ENCODE measurements at places on chromosomes 3 and 15.

DNA sequence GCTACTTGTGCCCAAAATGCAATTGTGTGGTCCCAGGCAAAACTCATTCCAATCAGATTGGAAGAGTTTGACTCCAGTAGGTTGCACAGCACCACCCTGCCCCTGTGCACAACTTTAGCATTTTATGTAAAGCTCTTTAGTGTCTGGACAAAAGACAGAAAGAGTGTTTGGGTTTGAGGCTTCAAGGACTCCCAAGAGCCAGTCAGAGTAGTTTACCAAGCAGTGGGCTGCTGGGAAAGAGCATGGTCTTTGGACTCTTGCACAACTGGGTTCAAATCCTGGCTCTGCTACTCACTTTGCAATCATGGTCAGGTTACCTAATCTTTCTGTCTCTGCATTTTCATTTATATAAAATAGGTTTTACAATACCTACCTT lies 75.8 kb upstream of the UMPS start:
- DNase-seq, result no peak

- no peak for DNase-seq
Observed at GRCh38 chr15:34782901-34783300, 12.4 kb downstream of the ACTC1 start.

DNA sequence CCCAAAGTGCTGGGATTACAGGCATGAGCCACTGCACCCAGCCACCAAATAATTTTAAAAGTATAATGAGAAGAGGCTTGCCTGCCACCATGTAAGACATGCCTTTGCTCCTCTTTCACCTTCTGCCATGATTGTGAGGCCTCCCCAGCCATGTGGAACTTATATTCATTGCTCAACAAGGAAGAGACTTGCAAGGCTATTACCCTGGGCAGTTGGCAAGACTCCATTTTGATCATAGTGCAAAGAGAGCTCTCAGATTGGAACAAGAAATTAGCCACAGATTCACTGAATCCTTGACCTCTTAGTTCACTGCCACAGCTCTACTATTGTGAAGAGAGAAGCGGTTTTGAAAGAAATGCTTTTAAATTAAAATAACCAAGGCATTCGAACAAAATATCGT lies 6.1 kb downstream of the SCAP start:
- DNase-seq, result no peak

DNA sequence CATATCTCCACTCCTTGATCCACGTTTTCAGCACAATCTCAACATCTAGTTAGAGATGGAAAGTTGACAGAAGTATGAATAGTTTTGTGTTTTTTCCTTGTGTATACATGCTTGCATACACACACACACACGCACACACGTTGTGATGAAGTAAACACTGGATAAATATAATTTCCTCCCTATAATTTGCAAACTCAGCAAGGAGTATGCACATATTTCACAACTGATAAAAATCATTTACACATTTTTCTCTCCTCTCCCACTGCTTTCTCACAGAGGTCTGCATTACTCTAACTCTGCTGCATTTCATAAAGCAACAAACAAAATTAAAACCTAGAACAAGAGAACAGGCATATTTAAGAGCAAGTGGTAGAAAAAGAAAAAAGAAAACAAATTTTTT lies 320.9 kb downstream of the ERC2 start:
- DNase-seq, result no peak

DNA sequence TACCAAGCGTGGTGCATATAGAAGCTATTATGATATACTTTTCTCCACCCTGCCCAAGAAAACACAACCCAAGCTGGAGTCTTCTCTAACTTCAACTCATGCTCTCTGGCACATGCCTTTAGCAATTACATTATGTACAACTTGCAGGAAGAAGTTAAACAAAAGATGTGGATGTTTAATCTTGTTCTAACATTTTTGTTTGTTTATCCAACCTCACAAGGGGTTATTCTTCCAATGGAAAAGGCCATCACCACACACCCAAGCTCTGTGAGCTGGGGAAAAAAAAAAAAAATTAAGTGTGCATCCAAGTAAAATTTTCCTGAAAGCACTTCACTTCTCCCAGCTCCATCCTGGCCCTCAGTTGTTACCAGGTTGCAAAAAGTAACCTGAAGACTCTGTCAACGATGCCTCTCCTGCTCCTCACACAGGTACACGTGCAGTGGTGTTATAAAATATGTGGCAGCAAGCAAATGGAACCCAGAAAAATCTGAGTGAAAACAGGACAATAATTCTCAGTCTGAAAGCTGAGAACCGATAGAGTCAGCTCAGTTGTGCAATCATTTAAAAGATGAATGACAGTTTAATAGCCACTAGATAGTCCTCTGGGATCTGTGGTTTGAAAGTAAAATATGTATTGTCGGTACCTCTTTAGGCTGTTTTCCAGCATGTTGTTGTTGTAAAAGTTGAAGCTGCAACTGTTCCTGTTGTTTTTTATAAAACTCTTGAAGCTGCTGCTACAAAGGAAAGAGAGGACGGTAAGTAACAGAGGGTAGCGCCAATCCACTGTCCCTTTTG lies 531.4 kb downstream of the FOXP1 start:
- no peak for DNase-seq

- no peak for DNase-seq
Observed at GRCh38 chr3:51295625-51296024, 89.5 kb upstream of the MANF start.

DNA sequence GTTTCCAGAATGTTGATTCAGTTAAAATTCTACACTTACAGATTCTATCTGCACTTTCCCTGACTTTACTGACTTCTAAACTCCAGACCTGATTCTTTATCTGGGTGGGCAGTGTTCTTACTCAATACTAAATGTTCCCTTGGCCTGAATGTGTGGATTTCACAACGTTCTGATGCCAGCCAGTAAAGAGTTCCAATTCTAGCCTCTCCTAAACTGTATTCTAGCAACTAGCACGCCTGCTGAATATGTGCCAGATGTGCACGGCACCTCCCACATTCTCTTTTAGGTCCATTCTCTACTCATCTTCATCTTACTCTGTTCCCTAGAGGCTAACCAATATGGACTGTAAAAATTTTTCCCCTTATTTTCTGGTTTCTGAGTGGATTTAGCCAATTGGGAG lies 479.5 kb upstream of the AGTR1 start:
- no peak for DNase-seq

Measured in hematopoietic multipotent progenitor cell treated with erythropoietin and hydrocortisone succinate and interleukin-3 and kit ligand, for 17 days (in vitro differentiated cells).